GM04503 (cell line): ENCODE measurements at places on chromosomes 3 and 15.

- no peak for DNase-seq
Observed at GRCh38 chr3:184316792-184317191, 2.4 kb downstream of the EIF4G1 start.

GRCh38 chr15:42133886-42134502 is 22.4 kb downstream of the PLA2G4F start:
- no peak for DNase-seq

- DNase-seq, result no peak
Observed at GRCh38 chr3:126577261-126577660, 18.5 kb upstream of the C3orf22 start.

- no peak for DNase-seq
Observed at GRCh38 chr3:37892927-37893600, 31.4 kb downstream of the CTDSPL start.

- no peak for DNase-seq
Observed at GRCh38 chr3:111720681-111721380, 125.7 kb upstream of the ZBED2 start.
